ENCODE measurements at places on chromosomes 3 and 15. TPM values are rescaled to one million over a fixed set of nuclear protein-coding genes. Genes with fewer than 3 reads are reported as not detected.

OIP5 gene
- total RNA-seq: 8.0 TPM

HGD gene
- total RNA-seq: 0.39 TPM

DPH3 gene
- 13.4 TPM for total RNA-seq

DPPA4 gene
- 0.51 TPM for total RNA-seq

FANCD2OS gene
- not detected for total RNA-seq

All from cardiac muscle cell (in vitro differentiated cells and primary cell).